PC-9 (cell line): ENCODE measurements at places on chromosomes 1 and 21.

DNA sequence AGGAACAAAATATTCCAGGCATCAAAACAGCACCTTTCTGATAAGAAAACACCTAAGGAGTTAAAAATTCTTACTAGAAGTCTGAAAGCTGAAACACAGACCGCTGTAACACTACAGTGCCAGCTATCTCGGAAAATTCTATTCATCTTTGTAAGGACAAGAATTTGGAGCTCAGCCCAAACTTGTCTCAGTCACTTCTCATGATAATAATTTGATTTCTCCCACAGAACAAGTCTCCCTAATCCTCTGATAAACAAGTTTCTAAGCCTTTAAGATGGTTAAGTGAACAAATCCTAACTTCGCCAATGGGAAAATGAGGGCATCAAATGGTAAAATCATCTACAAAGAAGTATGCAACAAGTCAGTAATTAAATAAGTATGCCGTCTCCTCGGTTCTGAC, 59.9 kb downstream of the SIPA1L2 start:
- no peak for DNase-seq

DNA sequence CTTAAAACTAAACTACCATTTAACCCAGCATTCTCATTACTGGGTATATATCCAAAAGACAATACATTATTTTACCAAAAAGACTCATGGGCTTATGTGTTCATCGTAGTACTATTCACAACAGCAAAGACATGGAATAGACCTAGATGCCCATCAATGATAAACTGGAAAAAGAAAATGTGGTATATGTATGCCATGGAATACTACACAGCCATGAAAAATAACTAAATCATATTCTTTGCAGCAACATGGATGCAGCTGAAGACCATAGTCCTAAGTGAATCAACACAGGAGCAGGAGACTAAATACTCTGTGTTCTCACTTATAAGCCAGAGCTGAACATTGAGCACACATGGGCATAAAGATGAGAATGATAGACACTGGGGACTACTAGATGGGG, 645.1 kb upstream of the B3GALT2 start:
- DNase-seq, result no peak

GRCh38 chr1:224565611-224566406, 50.3 kb upstream of the CNIH3 start:
- DNase-seq, result peak; percentile 48

DNA sequence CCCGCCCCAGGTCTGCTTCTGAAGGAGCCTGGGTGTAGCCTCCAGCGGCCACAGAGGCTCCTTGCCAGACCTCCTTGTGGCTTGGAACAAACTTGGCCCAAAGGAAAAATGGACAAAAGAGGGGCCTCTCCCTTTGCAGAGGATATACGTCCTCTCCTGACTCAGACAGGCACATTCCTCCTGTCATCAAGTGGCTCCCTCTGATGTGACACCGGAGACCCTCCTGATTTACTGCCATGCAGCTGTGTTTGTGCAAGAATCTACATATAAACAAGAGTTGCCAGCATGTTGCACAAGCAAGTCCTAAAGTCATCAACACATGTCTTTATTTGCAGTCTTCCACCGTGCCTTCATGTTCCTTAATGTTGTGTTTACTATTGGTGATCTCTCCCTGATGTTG, 54.1 kb upstream of the F3 start:
- DNase-seq, result no peak

GRCh38 chr1:183032122-183032921, 9.1 kb downstream of the LAMC1 start:
- peak; percentile 45 for DNase-seq

- no peak for DNase-seq
Observed at GRCh38 chr1:22383526-22384294, 67.9 kb upstream of the ZBTB40 start.

DNA sequence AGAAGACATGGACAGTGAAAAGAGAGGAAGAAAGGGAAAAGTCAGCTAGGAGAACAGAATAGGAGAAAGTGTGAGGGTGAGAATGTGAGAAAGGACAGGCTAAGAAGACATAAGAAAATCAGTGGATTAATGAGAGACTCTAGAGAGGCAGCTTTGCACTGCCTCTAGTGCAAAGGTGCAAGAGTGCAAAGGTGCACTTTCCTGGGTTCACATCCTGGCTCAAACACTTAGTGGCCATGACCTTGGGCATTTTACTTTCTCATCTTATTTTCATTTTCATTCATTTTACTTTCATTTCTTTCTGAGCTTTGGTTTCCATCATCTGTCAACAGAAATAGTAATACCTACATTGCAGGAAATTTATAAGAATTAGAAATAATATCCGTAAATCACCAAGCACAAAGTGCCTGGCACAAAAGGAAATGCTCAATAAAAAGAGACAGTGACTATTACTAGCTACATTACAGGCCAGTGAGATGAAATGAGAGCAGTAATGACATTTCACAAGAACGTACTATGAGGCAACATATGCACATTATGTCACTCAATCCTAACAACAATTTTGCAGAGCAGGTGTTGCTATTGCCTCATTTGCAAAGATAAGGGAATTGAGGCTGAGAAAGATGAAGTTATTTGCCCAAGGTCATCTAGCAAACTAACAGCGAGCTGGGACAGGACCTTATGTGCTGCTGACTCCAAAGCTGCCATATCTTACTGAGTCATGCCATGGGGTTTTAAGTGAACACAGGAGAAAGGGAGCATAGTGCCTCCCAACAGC, 107.0 kb upstream of the TLR5 start:
- DNase-seq, result peak; percentile 62

- peak; percentile 45 for DNase-seq
Observed at GRCh38 chr1:27086026-27086425, 68.9 kb downstream of the SLC9A1 start.

DNA sequence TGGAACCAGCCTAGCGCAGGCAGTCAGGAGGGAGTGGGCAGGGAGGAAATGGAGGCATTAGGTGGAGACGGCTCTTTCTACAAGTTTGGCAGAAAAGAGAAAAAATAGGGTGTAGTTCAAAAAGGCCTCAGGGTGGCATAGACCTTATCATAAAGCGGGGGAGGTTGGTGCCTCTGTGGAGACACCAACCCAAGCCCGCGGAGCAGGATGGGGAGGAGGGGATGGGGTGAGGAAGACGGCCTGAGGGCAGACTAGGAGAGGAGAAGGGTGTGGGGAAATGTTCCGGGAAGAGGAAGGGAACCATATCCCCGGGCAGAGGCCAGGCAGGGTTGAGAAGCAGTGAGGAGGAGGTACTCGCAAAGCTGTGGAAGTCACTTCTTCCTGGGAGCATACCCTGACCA, 17.4 kb upstream of the SHE start:
- no peak for DNase-seq

GRCh38 chr1:155173478-155174323, at the start of gene TRIM46:
TRIM46 (plus strand) TSS chr1:155173849; CDS start chr1:155173967, 118 bp downstream.
- DNase-seq, result no peak

DNA sequence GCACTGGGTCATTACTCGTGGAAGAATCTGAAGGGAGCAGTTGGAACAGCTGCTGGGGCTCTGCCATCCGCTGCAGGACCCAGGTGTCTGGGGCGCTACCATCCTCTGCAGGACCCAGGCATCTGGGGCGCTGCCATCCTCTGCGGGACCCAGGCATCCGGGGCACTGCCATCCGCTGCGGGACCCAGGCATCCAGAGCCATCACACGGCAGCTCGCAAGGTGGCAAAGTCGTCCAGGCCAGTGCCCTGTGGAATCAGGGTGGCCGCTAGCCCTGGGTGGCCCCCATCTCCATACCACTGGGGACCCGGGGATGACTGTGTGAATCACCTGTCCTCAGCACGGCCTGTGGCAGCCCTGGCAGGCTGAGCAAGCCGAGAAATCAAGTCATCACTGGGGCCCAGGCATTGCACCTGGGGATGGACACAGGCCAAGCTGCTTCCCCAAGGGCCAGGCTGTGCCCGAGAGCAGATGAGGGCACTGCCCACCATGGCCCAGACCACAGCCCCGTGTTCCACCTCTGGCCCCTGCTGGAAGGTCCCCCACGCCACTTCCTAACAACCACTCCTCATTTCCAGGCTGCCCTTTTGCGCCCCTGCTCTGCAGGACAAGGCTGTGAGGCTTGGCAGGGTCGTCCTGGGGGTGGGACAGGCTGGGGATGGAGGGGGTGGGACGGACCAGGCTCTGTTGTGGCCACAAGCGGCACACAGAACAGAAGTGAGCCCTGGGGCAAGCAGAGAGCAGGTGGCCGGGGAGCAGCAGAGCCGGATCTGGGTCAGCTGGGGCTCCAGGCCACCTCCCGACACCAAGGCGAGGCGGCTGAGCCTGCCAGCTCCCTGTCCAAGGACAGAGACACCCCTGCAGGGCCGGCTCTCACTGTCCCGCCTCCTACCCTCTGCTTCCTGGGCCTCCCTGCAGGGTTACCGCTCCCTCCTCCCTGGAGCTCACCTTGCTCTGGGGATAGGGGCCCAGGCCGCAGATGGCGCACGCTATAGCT, 12.7 kb downstream of the GABRD start:
- no peak for DNase-seq

DNA sequence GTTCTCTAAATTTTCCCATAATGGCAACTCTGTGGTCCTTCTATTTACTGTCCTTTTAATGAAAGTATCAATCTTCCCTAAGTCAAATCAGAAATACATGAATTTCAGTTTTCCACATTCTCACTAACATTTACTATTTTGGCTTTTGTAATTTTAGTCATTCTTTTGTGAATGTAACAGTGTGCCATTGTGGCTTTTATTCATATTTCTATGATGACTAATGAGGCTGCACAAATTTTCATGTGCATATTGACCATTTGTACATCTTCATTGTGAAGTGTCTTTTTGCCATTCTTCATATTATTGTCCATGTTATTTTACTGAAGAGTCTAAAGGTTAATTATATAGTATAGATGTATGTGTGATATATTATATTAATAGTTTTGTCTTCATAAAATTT, 431.0 kb upstream of the BRINP3 start:
- no peak for DNase-seq

DNA sequence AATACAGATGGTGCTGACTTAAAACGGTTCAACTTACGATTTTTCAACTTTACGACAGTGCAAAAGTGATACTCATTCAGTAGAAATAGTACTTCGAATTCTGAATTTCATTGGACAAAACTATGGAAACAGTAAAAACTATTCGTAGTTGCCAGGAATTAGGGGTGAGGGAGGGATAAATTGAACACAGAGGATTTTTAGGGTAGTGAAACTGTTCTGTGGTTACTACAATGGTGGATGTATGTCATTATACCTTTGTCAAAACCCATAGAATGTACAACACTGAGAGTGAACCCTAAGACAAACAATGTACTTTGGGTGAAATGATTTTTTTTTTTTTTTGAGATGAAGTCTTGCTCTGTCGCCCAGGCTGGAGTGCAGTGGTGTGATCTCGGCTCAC, 7.5 kb downstream of the DDR2 start:
- DNase-seq, result no peak
